Natural killer cell treated with Interleukin-12 subunit alpha and Interleukin-12 subunit beta and Interleukin-15 and Interleukin-18, amount 100 ng/mL, for 72 hours (primary cell): ENCODE measurements at places on chromosomes 7 and 10. TPM values are rescaled to one million over a fixed set of nuclear protein-coding genes. Genes with fewer than 3 reads are reported as not detected.

GRCh38 chr10:77898323-77899079 lies 28.1 kb downstream of the DLG5 start:
- no peaks in the 10 kb centered on the region for H3K27me3 ChIP-seq
- DNase-seq = no peak
- H3K36me3 ChIP-seq = no peaks in the 10 kb centered on the region
- H3K27ac ChIP-seq = no peak overlapping the region
- no peak overlapping the region for H3K4me3 ChIP-seq

Gene MYOZ1
- not detected for total RNA-seq

DNA sequence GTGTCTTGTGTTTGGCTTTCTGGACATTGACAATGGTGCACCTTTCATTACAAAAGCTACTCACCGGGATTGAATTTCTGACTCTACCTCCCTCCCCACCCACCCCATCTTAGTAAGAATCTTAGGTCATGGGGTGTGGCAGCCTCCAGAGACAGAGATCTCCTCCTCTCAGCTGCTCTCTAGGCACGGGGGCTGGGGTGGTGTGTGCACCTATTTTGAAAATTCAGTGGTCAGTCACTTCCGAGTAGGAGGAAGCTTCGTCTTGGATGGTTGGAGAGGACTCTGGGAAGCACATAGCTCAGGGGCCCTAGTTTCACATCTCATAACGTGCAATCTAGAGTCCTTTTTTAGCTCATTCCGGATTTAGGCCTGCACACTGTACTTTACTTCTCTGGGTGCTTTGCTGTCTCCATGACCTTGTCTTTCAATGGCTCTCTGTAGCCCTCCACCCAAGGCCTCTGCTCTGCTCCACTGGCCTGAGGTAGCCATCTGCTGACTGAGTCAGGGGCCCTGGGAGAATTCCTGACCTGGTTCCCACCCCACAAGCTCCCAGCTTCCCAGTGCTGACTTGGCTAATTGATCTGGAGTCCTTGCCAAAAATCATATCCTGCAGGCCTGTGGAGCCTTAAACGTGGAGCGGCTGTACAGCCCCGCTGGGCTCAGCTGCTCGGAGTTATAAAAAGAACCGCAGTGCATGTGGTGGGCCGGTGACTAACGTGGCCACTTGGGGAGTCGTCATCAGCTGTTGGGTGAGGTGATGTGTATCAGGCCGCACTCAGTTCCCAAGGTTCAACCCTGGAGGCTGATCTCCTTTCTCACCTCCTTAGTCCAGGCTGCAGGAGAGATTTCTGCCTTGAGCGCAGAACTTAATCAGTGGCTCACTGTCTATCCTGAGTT lies 19.3 kb upstream of the ADAMTS14 start:
- H3K4me3 ChIP-seq = no peak overlapping the region
- no peak for DNase-seq
- no peaks in the 10 kb centered on the region for H3K27me3 ChIP-seq
- H3K4me1 ChIP-seq = peaks cover 10% of the 10 kb centered on the region

Gene COL1A2
- total RNA-seq = not detected

DNA sequence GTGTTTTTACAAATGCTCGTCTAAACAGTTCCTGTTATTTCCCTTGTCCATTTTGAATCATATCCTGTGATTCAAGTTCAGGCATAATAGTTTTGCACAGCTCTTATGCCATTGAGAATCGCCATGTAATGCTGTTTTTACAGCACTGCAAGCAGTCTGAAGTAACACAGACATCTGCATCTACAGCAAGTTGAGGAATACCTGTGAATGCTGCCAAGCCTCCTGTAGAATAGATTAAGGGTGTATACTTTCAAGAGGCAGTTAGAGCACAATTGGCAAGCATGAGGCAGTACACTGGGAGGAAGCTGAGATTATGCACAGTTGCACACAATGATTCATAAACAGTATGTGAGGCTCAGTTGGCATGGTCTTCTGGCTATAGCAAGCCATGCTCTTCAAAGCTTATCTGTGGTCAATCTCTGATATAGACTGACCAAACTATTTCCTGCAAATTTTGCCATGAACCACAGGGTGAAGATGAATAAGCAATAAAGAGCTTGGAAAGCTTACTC lies 121.9 kb upstream of the AKR1E2 start:
- DNase-seq = no peak
- no peak overlapping the region for H3K27ac ChIP-seq
- no peaks in the 10 kb centered on the region for H3K36me3 ChIP-seq
- no peak overlapping the region for H3K4me3 ChIP-seq
- H3K27me3 ChIP-seq = peaks cover 49% of the 10 kb centered on the region

GRCh38 chr10:3102720-3103427 lies 35.5 kb downstream of the PFKP start:
- H3K4me3 ChIP-seq = no peak overlapping the region
- H3K36me3 ChIP-seq = peaks cover 10% of the 10 kb centered on the region
- H3K27ac ChIP-seq = no peak overlapping the region
- no peak for DNase-seq
- H3K4me1 ChIP-seq = peaks cover 13% of the 10 kb centered on the region
- H3K27me3 ChIP-seq = no peaks in the 10 kb centered on the region

Gene ZNF365
- total RNA-seq = 1.5 TPM

- DNase-seq = no peak
- H3K36me3 ChIP-seq = no peaks in the 10 kb centered on the region
- no peak overlapping the region for H3K27ac ChIP-seq
- H3K4me3 ChIP-seq = peak overlapping the region; percentile 72
Observed at GRCh38 chr7:23020742-23021401, 6.9 kb upstream of the HYCC1 start.

- H3K4me1 ChIP-seq = peaks cover 18% of the 10 kb centered on the region
- peaks cover 5% of the 10 kb centered on the region for H3K36me3 ChIP-seq
- no peak for DNase-seq
Observed at GRCh38 chr7:100087055-100087750, 1.6 kb upstream of the COPS6 start.

DNA sequence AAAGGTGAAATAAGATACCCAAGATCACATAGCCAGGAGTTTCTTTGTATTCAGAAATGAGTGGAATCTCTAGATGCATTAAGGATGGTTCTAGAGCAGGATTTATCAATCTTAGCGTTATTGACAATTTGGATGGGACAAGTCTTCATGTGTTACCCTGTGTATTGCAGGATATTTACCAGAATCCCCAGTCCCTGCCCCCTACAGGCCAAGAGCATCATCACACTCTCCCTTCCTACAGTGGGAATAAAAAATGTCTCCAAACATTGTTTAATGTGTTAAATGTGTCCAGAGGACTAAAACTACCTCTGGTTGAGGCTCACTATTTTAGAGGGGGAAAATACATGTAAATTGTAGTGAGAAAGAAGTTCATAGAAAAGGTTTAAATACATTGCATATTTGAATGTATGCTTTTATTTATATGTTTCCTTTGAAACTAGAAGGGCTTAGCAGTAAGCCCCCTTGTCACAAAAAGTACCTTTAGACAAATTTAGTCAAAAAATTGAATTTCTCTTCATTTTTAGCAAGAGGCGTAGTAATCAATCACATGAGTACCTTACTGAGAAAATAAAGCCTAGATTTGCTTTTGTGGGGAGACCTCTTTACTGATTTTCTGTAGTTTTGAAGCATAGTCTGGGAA lies 141.2 kb downstream of the MLLT10 start:
- DNase-seq = no peak
- no peak overlapping the region for H3K4me3 ChIP-seq
- H3K4me1 ChIP-seq = no peaks in the 10 kb centered on the region
